ENCODE measurements at places on chromosomes 1 and 21. TPM values are rescaled to one million over a fixed set of nuclear protein-coding genes. Genes with fewer than 3 reads are reported as not detected.

Gene MEX3A
- total RNA-seq: 1.8 TPM

Gene LRIF1
- total RNA-seq: 11.2 TPM

Gene SPRR3
- 0.70 TPM for total RNA-seq

Gene TOMM40L
- total RNA-seq: 10.1 TPM

Gene RPL5
- total RNA-seq: 2,172 TPM

Gene VSIG8
- total RNA-seq: not detected

Gene FBXO2
- 61.7 TPM for total RNA-seq

Gene NUDC
- total RNA-seq: 54.4 TPM

Gene GUCA2A
- not detected for total RNA-seq

Gene ATP13A2
- total RNA-seq: 76.7 TPM

Gene IL12RB2
- 1.1 TPM for total RNA-seq

Gene ACOT11
- 7.0 TPM for total RNA-seq

Gene RGSL1
- not detected for total RNA-seq
